ENCODE measurements at places on chromosomes 12 and 14. TPM values are rescaled to one million over a fixed set of nuclear protein-coding genes. Genes with fewer than 3 reads are reported as not detected.

GRCh38 chr12:112989806-112990205, 11.5 kb downstream of the OAS2 start:
- H3K27ac ChIP-seq = no peak overlapping the region
- peaks cover 38% of the 10 kb centered on the region for H3K4me1 ChIP-seq
- no peaks in the 10 kb centered on the region for H3K27me3 ChIP-seq
- no peak for DNase-seq
- H3K4me3 ChIP-seq = no peak overlapping the region

DNA sequence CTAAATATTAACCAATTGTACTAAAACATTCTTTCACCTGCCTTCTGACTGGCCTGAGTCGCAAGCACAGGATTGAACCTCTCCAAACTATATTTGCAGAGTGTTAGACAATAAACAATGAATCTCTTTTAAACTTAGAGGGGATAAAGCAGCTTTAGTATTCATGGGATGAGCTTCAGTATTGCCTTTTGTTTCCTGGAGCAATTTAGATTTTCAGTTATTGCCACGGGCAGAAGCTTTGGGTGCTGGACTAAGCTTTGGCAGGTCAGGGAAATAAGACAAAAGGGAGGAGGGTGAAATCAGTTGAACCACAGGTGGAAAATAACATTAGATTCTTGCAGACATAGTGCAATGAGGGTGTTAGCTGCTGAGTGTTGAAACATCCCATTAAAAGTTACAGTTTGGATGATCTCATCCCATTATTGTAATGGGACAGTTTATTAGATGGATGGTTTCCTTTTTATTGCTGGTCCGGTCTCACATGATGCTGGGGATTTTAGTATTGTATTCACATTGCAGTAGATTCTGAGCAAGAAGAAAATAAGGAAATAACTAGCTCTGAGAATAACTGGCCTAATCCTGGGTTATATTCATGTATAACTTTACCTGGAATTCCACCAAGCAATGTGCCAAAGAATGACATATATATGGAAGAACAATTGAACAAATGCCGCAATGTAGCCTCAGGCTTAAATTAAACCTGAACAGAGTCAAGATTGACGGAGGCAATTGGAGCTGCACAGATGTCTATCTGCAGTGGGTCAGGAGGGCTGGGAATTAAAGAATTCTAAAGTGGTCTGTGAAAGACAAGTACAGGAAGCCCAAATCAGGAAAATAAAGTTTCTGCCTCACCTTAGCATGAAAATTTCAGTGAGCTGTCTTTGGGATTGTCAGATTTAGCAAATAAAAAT, 1092.8 kb upstream of the SEL1L start:
- H3K27ac ChIP-seq = no peak overlapping the region
- H3K4me1 ChIP-seq = no peaks in the 10 kb centered on the region
- DNase-seq = no peak
- no peak overlapping the region for H3K4me3 ChIP-seq

DNA sequence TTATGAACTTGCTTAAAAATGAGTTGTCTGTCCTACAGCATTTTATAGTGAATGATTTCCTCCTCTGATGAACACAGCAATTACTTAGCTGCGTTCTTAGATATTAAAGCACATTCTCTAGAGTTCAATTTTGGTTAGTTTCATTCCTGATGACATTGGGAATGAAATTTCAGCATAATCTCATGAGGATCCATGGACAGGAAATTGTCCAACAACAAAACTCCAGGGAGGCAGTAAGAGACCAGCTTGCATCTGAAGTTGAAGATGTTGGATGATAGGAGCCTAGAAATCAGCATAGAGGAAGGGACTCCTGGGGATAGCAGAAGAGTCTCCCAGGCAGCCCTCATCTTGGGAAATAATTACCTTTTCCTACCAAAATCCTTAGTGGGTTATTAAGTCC, 128.7 kb upstream of the RAP1B start:
- peaks cover 35% of the 10 kb centered on the region for H3K4me1 ChIP-seq
- no peak for DNase-seq
- peaks cover 13% of the 10 kb centered on the region for H3K36me3 ChIP-seq
- no peak overlapping the region for H3K4me3 ChIP-seq

DNA sequence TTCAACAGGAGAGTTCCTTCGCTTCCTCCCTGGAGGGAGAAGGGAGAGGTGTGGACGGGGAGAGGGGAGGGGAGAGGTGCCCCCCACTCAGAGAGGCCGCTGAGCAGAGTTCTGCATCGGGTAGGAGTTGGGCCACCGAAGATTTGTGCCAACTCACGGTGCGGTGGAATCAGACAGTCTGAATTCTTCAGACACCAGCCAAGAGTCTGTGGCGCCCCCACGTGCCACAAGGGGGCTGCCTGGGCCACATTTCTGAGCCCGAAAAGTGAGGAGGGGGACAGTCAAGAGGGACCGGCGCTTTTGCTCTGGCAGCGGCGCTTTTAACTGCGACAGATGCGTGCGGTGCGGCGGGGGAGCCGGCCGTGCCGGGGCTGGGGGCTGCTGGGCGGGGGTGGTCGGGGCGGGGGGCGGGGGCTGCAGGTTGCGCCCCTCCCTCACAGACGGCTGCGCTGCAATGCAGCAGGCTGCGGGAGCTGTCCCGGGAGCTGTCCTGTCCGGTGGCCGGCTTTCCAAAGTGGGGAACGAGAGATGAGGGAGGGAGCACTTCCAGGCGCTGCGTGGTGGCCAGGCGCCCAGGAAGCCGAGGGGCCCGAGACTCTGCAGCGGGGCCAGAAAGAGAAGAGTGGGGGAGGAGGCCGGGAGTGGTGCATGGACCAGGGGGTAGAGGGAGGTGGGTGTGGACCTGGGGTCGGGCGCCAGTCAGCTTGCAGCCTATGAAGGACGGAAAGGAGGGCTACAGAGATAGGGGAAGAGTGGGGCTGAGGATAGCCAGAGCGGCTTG, 975 bp upstream of the RTL1 start:
- peaks cover 58% of the 10 kb centered on the region for H3K27me3 ChIP-seq
- H3K4me3 ChIP-seq = no peak overlapping the region
- no peaks in the 10 kb centered on the region for H3K4me1 ChIP-seq
- no peak for DNase-seq

DNA sequence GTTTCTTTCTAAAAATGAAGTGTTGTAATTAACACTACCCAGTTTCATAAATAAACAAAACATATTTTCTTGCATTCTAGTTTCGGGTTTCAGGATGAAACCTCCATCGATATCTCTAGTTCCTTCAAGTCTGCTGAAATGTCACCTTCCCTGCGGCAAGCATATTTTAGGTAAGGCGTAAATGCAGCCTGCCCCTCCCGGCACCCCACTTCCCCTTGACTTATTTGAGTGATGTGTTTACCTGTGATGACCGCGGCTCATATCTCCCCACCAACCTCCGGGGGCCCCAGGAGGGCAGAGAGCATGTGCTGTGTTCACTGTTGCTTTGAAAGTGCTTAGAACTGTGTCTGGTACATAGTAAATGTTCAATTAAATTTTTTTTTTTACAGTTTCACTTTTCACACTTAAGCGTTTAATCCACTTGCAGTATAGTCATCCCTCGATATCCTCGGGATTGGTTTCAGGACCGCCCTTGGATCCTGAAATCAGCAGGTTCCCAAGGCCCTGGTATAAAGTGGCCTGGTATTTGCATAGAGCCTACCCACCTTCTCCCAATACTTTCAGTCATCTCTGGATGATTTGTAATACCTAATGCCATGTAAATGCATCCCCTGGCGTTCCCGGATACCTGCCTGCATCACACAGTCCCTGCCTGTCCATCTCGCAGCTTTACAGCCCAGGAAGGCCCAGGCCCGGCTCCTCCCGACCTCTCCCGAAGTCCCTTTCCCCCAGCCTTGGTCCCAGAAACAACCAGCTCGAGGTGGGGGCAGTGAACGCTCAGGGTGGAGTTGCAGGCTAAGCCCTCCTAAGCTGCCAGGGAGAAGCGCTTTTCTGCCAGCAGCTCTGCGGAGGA, 40.2 kb upstream of the FBRSL1 start:
- no peaks in the 10 kb centered on the region for H3K27me3 ChIP-seq
- H3K4me1 ChIP-seq = peaks cover 34% of the 10 kb centered on the region
- H3K36me3 ChIP-seq = peaks cover 1% of the 10 kb centered on the region

Gene ZFHX2
- total RNA-seq = 0.85 TPM

GRCh38 chr12:94309373-94309772, 150.3 kb downstream of the CEP83 start:
- no peak overlapping the region for H3K4me3 ChIP-seq
- H3K36me3 ChIP-seq = peaks cover 47% of the 10 kb centered on the region
- no peak overlapping the region for H3K27ac ChIP-seq
- no peak for DNase-seq
- peaks cover 26% of the 10 kb centered on the region for H3K4me1 ChIP-seq

All from activated naive CD8-positive, alpha-beta T cell treated with anti-CD3 and anti-CD28 coated beads for 36 hours (primary cell).